ENCODE measurements at places on chromosomes 11 and 22.

DNA sequence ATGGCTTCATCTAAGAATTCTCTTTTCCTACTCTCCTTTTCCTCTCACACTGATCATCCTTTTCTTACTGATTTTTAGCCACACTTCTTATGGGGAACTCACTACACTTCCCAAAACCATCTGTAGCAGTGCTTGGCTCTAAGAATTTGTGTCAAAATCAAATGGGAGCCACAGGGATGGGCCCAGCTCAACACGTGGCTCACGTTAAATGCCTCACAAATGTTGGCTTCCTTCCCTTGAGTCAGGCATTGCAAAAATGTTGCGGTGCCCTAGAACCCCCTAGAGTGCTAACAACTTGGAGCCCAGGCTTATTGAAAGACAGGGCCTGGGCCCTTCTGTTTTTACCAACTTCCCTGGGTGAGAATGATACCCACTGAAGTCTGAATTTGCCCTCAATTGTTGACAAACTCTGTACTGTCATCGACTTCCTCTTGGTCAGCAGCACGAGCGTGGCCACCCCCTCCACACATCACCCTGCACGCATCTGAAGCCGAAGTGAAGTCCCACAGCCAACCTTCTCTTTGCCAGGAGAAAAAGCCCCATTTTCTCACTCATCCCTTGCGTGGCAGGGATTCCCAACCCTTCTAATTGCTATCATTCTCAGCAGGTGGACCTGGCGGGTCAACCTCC is 69.7 kb downstream of the ELFN2 start:
- no peak for DNase-seq

GRCh38 chr11:129385801-129386200 is 10.2 kb downstream of the BARX2 start:
- DNase-seq, result no peak

- DNase-seq, result no peak
Observed at GRCh38 chr22:31917227-31917921, 27.0 kb upstream of the YWHAH start.

GRCh38 chr11:26844963-26845362 is 123.1 kb upstream of the SLC5A12 start:
- no peak for DNase-seq

DNA sequence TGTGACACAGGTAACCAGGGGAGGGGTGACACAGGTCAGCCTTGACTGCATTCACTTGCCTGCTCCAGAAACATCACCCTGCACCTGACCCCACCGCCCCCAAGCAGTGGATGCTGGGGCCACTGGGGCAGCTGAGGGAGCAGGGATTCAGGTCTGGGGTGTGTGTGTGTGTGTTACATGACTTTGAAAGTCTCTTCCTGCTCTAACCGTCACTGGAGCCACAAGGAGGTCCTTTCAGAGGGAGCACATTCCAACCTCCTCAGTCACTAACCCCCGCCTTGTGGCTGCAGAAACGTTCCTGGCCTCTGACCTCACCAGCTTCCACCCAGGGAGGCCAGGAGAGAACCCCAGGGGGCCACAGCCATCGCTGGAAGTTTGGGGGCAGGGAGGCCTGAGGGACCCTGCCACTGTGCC is 2.9 kb upstream of the FOSL1 start:
- DNase-seq, result no peak

GRCh38 chr11:87259736-87260135 is 222.0 kb downstream of the TMEM135 start:
- DNase-seq, result no peak

- DNase-seq, result no peak
Observed at GRCh38 chr11:10305964-10306918, 1.4 kb downstream of the ADM start.

DNA sequence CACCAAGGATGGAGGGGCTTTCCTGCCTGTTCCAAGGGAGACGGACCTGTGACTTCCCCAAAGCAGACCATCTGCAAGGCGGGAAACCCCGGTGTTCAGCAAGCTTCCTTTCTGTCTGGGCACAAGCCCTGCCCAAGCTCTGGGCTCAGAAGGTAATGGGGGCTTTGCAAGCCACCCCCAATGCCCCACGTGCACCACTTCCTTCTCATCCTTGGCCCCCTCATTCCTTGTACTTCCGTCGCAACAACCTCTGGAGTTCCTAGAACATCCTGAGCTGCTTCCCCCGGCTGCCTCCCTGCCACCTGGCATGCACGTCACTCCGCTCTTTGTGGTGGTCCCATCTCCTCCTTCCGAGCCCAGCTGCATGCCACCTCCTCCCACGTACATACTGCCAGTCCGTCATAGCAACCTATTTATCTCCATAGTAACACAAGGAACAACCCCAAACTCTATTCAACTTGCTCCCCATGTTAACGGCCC is 3.9 kb downstream of the MYEOV start:
- DNase-seq, result no peak

DNA sequence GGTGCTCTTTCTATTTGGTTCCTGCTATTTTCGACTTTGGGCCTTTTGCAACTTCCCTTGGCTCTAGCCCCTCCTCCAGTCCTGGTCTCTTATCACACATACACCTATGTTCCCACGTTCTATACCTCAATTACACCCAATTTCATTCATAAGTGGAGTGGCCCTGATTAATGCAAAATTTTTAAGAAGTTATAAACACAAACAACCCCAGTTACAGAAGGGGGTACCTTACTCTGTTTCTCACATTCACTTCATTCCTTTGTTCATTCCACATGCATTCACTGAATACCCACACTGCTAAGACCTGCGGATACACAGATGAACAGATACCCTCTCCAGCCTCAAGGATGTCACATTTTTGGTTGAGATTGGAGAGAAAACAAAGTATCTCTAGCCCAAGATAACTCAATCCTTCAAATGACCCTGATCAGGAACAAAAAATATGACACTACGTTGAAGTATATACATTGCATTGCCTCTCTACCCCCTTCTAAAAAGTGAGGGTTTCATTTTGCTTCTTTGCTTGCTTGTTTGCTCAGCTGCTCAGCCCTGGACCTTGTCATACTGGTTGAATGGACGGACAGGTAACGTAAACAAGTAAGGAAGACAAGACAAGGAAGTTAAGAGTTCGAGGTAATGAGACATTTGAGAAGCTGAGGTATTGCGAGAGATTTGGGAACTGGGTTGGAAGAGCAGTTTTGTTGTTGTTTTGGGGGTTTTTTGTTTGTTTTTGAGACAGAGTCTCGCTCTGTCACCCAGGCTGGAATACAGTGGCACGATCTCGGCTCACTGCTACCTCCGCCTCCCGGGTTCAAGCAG is 3.6 kb upstream of the VPS37C start:
- DNase-seq, result no peak

GRCh38 chr11:2792381-2793250 is 92.8 kb upstream of the KCNQ1OT1 start:
- no peak for DNase-seq

DNA sequence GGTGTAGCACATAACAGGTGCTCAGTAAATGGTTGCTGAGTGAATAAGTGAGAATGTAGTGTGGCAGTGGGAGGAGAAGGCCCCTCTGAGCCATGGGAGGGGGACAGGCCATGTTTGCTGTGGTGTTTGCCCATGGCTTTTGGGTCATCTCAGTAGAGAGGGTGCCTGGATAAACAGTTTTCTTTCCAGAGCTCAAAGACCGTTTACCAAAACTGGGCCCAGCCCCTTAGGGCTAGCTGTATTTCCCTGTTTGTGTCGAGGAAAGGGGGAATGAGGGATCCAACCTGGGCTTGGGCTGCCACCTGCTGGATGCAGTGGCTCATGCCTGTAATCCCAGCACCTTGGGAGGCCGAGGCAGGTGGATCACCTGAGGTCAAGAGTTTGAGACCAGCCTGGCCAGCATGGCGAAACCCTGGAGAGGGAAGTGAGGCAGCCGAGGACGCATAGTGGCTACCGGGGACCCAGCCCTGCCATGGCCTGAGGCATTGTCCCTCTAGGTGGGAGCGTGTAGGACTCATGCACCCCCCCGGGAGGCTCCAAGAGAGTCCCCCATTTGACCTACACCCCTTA is 8.7 kb upstream of the LTO1 start:
- DNase-seq, result no peak

DNA sequence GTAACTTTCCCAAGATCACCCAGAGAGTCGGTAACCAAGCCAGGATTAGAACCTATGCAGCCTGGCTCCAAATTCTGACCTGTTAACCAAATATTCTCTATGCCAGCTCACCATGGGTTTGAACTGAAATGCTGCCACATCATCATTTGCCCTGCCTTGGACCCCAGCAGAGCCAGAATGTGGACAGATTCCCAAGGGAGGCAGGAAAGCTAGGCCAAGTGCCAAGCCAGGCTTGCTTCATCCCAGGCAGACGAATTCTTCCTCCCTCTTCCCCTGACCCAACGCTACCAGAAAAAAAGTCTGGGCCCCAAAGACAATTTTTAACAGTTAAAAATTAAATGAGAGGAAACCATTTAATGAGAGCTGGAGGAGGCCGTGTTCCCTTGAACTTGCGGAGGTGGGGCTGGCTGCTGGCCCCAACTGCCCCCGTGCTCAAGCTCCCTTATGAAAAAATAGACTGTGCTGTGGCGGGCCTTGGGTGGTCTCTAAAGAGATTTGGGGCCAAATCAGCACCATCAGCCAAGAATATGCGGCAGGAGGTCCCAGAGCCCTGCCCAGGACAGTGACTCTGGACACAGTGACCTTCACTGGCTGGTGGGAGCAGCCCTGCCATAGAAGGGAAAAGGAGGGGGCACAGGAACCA is 184.1 kb upstream of the SYT13 start:
- DNase-seq, result no peak

DNA sequence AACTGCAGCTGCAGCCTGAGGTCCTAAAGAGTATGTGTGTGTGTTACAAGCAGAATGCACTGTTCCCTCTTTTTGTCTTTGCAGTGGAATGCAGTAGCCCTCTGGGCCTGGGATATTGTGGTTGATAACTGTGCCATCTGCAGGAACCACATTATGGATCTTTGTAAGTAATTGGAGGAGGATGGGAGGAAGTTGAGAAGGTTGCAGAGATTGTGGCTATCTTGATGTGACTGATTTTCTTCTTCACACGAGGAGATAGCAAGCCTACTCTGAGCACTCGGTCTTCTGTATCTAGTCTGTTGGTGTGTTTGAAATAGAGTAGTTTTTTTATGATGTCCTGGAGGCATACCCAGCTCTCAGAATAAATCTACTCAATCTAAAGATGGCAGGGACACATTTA is 2.3 kb downstream of the RBX1 start:
- no peak for DNase-seq
